ENCODE measurements at places on chromosomes 13 and 19. TPM values are rescaled to one million over a fixed set of nuclear protein-coding genes. Genes with fewer than 3 reads are reported as not detected.

GRCh38 chr13:112246731-112247470 is 129.3 kb upstream of the SPACA7 start:
- no peaks in the 10 kb centered on the region for H3K36me3 ChIP-seq
- H3K4me1 ChIP-seq, result no peaks in the 10 kb centered on the region
- no peak for DNase-seq
- no peak overlapping the region for H3K4me3 ChIP-seq
- no peak overlapping the region for H3K27ac ChIP-seq

GRCh38 chr13:24185591-24186232 is 25.2 kb downstream of the SPATA13 start:
- no peaks in the 10 kb centered on the region for H3K27me3 ChIP-seq
- no peak for DNase-seq
- H3K27ac ChIP-seq, result no peak overlapping the region

DNA sequence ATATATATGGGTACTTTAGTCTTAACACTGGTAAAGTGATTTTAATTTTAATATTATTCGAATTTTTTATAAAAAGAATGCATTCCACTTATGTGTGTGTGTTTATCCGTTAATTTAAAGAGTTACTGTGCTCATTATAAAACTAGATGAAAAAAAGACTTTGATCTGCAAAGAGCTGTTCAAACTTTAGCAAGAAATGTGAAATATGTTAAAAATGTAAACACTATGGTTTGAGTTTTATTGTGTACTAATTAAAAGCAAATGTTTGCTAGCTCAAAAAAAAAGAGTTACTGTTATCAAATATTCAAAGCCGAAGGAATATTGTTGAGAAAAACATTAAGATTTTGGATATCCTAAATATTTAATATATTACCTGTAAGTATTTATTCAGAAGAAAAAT is 34.5 kb downstream of the UFM1 start:
- H3K27ac ChIP-seq, result no peak overlapping the region
- no peak overlapping the region for H3K4me3 ChIP-seq
- H3K36me3 ChIP-seq, result no peaks in the 10 kb centered on the region

Gene DCLK1
- total RNA-seq, result 10.4 TPM

DNA sequence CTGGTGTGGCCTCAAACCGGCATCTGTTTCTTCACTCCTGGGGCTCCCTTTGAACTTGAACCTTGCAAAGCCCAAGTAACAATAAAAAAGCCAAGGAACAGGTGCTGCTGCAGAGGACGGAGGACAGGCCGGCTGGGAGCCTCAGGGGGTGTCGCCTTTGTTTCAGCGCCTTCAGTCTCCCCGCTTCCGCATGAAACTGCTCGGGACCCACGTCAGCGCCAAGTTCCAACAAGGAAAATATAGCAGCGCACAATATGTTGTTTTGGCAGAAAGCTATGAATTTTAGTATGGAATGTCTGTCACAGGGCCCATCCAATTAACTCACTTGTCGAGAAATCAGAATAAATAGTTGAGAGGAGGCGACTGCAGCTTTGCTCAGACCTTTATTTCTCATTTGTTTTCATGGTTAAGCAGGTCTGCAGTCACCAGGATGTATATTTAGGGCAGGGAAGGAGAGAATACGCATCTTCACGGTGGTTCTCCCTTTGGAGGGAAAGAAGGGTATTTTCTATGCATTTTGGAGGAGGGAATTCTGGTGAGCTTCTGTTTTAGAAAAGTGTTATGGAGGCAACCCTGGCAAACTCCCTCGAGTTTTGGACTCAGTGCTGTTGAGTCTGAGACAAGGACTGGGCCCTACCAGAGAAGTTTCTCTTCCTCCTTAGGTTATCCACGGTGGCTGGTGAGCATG is 34.3 kb upstream of the MEDAG start:
- no peak for DNase-seq
- H3K4me3 ChIP-seq, result no peak overlapping the region
- H3K4me1 ChIP-seq, result peaks cover 14% of the 10 kb centered on the region
- no peak overlapping the region for H3K27ac ChIP-seq
- no peaks in the 10 kb centered on the region for H3K36me3 ChIP-seq
- no peaks in the 10 kb centered on the region for H3K27me3 ChIP-seq

Gene CAMSAP3
- 25.6 TPM for total RNA-seq

DNA sequence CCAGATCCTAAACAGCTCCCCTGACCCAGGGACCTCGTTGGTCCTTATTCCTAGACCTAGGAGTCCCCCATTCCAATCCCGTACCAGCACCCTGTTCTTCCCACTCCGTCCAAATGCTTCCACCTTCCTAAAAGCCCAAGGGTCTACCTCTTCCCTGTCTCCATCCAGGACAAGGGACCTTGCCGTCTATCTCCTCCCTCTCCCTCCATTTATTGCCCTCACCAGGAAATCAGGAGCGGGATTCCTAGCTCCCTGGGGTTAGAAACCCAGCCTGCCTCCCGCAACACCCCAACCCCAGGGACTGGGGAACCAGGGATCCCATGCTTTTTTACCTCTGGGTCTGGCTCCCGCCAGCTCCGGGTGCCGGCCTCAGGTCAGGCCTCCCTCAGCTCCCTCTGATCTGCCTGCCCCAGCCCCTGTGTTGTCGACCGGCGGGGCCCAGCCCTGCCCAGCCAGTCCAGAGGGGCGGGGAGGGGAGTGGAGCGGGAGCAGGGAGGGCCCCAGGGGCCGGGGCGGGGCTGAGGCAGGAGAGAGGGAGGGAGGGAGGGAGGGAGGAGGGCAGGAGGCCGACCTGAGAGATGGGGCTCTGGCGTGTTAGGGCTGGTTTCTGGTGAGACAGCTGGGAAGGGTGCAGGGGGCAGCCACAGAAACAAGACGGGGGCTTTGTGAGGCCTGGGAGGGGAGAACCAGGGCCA is at the start of gene B3GNT8:
Gene B3GNT8 (minus strand): TSS at position 423 of the 695 bp plus-strand sequence. CDS start 596 bp downstream, outside the sequence.
- H3K27ac ChIP-seq, result peak within 1 kb of the TSS; percentile 88
- no peaks in the 10 kb centered on the region for H3K27me3 ChIP-seq
- peaks cover 51% of the 10 kb centered on the region for H3K4me1 ChIP-seq
- DNase-seq, result peak; percentile 92
- peak within 1 kb of the TSS; percentile 70 for H3K4me3 ChIP-seq

DNA sequence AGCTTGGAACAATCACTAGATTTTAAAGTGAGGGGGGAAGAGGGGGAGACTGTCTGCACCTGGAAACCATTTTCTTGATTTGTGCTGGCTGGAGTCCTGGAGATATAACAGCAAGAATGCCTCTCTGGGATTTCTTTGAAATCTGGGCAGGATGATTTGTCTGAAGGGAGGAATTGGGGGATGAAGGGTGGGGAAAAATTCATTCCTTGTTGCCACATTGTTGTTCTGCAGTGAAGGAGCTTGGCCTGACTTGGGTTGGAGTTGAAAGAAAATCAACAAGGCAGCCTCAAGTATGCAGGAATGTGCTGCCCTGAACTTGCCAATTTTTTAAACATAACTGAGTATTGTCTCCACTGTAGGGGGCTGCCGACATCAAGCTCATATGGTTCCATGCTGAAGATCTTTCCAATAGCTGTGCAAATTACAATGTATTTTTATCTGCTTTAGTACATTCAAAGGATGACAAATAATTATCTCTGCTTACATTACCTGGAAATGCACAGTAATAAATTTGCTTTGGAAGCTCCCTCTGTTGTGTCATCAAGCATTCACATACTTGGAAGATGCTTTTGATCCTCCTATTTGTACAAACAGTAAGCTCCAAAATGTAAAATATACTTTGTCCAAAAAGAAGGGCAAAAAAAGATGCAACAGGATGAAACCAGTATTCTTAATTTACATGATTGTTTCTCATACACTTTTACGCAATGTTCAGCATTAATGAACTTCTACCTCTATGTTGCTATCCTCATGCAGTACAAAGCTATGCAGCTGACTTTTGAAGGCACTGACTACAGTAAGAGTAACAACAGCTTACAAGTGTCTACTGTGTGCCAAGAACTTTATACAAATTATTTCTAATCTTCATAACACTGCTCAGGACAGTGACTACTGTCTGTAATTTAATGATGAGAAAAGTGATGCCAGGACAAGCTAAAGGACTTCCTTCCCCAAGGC is 627.9 kb upstream of the KLF12 start:
- DNase-seq, result no peak
- H3K4me1 ChIP-seq, result no peaks in the 10 kb centered on the region
- no peaks in the 10 kb centered on the region for H3K27me3 ChIP-seq
- H3K4me3 ChIP-seq, result no peak overlapping the region
- H3K27ac ChIP-seq, result no peak overlapping the region

DNA sequence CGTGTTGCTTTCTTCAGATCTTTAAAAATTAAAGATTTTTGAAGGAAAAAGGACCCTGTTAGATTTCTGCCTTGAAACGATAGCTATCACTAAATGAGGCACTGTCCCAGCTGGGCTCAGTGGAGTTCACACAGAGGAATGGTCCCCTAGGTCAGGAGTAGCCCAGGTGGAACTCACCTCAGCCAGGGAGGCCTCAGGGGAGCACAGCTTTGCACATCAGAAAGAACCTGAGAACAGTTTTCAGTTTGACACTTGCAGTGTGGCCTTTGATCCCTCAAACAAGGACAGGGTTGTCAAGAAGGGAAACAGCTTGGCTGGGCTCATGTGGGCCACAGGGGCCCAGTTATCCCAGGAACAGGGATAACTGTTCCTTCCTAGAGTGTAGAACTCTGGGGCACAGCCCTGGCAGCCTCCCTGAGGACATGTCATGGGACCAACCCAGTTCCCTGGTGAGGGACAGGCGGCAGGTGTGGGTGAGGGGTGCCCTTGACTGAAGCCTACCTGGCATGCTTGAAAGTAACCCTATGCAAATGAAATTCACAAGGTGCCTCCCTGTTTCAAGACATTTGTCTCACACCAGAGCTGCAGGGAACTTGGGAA is 59.4 kb downstream of the CHST8 start:
- no peaks in the 10 kb centered on the region for H3K36me3 ChIP-seq
- H3K4me3 ChIP-seq, result no peak overlapping the region
- DNase-seq, result no peak
- H3K27ac ChIP-seq, result no peak overlapping the region
- H3K27me3 ChIP-seq, result peaks cover 45% of the 10 kb centered on the region
- no peaks in the 10 kb centered on the region for H3K4me1 ChIP-seq

Data from lower lobe of right lung (tissue), 2 donors.